H9 (cell line): ENCODE measurements at places on chromosomes 16 and 17.

GRCh38 chr17:47703191-47703591 lies 9.2 kb downstream of the TBKBP1 start:
- DNase-seq = peak; percentile 31

GRCh38 chr17:57985675-57985974 lies 2.4 kb downstream of the VEZF1 start:
- no peak for DNase-seq

DNA sequence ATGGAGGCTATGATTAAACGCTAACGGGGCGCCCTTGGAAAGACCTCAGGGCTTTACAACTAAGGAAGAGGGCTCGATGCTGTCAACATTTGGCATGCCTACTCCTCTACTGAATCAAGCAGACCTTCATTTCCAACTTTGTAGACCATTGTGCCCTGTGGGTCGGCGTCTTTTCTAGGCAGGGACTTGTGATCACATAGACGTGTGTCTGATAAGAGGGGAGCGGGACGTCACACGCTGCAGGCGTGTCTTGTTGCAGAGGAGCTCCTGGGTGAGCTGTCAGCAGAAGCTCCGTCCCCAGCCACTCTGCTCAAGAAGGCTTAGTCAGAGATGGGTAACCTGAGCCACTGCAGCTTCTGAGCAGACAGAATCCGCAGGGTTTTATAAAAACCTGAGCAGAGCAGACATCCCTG lies 2.8 kb downstream of the MAPK8IP3 start:
- no peak for DNase-seq

DNA sequence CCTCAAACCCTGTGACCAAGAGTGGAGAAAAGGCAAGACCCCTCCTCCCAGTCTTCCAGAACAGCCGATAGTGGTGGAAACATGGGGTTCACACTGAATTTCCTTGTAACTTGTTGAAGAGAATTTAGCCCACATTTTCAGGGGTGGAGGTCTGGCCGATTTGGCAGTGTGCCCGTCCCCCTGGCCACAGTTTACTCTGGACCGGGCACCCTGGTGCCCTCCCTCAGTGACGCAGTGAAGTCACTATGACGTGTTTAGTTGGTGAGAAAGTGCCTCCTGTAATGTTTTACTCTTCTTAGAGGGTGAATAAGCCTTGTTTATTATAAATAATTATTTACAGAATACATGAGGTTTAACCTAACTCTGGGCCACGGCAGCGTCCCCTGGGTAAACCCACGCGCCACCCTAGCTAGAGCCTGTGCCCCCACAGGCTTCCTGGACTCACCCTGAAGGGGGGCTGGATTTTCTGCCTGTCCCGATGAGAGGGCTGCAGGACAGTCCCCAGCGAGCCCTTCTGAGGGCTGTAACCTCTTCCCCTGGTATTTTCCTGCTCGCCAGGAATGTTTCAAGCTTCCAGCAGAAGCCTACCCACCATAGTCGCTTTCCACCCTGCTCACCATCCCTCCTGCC lies 316.9 kb downstream of the SEC14L1 start:
- DNase-seq = no peak

GRCh38 chr17:50328363-50329325 lies 17.3 kb upstream of the XYLT2 start:
- DNase-seq = no peak

DNA sequence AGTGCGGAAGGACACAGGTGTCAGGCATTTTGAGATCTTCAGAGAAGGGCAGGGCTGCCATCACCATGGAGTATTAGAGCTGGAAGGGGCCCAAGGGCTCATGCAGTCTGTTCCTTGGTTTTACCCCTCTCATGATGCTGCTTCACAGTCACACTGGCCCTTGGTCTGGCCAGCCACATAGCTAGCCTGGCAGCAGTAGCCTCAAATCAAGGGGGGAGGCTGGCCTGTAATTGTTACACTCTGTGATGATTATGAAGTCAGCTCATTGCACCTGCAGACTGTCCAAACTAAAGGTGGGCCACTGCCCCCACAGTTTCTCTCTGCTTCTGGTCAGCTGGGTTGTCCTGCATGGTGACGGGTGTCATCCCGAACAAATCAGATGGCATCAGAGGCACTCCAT lies at the start of gene FNDC8:
TSS of gene FNDC8 (plus strand) at position 301 of the 400 bp plus-strand sequence. CDS start at position 380, 79 bp downstream.
- DNase-seq = no peak

DNA sequence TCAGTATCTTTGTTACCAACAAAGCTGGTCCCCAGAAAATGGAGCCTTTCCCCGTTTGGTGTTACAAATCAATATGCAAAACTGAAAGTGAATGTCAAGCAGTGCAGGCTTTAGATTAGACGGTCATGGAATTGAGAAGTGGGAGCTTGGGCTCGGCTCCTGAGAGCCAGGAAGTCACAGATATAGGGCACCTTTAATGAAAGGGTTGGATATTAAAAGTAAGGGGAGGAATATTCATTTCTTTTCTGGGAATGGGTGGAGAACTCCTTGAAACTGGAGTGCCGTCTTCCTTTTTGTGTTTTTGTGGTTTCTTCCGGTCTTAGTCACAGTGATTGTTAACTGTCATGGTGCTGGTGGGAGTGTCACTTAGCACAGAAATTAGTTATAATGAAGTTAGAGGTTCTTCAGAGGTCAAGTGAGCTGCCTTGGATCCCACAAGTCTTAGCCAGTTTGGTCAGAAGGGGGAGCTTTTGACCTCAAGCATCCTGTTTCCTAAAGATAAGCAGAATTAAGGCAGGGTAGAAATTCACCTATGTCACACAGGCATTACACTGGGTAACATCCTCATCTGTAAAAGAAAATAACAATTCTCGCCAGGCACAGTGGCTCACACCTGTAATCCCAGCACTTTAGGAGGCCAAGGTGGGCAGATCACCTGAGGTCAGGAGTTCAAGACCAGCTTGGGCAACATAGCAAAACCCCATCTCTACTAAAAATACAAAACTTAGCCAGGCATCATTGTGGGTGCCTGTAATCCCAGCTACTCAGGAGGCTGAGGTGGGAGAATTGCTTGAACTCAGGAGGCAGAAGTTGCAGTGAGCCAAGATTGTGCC lies 9.6 kb upstream of the EIF1 start:
- DNase-seq = no peak

- no peak for DNase-seq
Observed at GRCh38 chr17:47633996-47634395, 15.7 kb upstream of the KPNB1 start.

GRCh38 chr17:73545109-73546032 lies 98.9 kb downstream of the SDK2 start:
- no peak for DNase-seq

DNA sequence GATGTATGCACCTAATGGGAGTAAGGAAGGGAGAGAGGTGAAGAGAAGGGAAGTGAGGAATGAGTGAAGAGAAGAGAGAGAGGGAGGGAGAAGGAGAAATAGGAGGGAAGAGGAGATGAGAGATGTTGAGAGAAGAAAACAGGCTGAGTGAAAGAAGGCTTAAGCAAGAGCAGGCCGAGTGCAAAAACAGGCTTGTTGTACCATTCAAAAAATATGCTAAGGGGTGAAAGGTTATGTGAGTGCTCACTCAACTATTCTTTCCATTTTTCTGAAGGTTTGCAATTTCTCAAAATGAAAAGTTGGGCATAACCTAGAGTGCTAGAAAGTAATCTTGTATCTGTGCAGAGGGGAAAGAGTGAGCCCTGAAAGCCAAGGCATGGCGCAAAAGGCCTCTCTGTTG lies 22.9 kb downstream of the RPGRIP1L start:
- no peak for DNase-seq

GRCh38 chr17:50205963-50206505 lies 4.6 kb upstream of the COL1A1 start:
- no peak for DNase-seq

- no peak for DNase-seq
Observed at GRCh38 chr16:80670170-80670865, 129.5 kb downstream of the DYNLRB2 start.

- DNase-seq = no peak
Observed at GRCh38 chr16:12016291-12016947, 39.9 kb downstream of the SNX29 start.

- DNase-seq = no peak
Observed at GRCh38 chr17:60156746-60157145, 7.0 kb downstream of the CA4 start.

DNA sequence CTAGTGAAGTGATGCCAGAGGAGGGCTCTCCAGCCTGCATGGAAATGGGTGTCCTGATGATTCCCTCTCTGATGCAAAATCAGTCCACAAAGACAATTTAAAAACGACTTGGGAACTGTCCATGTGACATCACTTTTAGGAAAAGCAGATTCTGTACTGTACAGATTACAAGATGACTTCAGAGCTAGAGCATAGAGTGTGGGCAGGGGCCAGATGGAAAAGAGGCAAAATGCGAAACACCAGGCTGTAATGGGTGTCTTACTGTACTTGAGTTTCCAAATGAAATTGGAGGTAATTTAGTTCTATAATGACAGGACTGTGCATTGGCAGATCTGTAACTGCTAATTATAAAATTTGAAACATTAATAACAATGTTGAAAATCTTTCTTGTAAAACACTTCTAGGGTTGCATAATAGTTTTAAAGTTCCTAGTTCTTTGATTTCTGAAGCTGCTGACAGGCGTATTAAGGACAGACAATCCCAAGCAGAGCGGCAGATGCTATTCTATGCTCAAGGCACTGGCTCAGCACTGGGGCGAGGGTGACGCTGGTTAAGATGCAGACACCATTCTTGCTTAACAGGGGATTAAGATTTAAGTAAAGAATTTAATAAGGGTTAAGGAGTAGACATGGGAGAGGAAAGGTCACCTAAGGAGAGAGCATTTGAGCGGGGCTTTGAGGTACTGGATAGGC lies 29.6 kb downstream of the OGFOD1 start:
- DNase-seq = no peak

- DNase-seq = no peak
Observed at GRCh38 chr17:65130832-65131231, 6.3 kb upstream of the RGS9 start.

DNA sequence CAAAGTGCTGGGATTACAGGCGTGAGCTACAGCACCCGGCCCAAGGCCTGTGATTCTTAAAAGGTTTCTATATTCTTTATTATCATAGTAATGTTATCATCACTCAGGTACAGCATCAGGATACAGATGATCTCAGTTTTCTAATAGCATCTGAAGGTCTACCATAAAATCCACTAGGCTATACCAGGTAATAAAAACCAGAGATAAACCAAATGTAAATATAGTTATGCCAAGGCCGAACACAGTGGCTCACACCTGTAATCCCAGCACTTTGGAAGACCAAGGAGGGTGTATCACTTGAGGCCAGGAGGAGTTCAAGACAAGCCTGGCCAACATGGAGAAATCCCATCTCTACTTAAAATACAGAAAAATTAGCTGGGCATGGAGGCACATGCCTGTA lies 53.8 kb downstream of the SYNRG start:
- no peak for DNase-seq

- peak; percentile 35 for DNase-seq
Observed at GRCh38 chr17:82245134-82246039, 16.5 kb downstream of the SLC16A3 start.

DNA sequence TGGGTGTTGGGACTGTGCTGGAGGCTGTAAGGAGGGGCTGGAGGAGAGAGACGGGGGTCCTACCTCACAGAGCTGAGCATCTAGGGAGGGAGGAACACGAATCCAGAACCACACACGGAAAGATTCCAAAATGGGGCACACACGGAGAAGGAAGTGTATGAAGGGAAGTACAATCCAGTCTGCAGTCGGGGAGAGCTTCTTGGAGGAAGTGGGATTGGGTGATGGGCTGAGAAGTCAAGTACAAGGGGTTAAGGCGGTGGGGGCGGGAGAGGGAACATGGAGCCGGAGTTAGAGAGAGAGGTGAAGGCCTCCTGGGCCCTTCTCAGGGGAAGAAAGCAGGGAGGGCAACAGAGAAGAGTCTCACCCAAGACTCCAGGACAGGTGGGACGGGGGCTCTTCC lies 107.5 kb upstream of the CREBBP start:
- DNase-seq = no peak

GRCh38 chr17:78448356-78448993 lies 70.0 kb downstream of the PGS1 start:
- no peak for DNase-seq

GRCh38 chr17:69828087-69828486 lies 246.9 kb upstream of the KCNJ16 start:
- DNase-seq = no peak

GRCh38 chr17:55561973-55562495 lies 50.8 kb upstream of the SMIM36 start:
- no peak for DNase-seq

DNA sequence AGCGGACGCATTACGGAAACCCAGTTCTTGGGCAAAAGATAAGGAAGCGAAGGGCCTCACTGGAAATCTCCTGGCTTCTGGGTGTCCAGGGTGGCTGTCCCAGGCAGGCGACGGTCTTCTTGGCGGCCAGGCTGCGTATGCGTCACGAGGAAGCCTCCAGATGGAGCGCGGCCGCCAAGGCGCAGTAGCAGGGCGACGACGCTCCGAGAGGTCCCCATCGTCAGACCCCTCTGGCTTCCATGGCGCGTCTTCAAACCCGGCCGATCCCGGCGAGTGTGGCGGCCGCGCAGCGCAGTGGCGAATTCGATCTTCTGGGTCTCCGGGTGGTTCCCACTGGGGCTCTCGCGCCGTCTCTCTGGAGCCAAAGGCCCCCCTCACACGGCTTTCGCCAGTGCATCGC lies 13.8 kb upstream of the ANKRD40CL start:
- no peak for DNase-seq

DNA sequence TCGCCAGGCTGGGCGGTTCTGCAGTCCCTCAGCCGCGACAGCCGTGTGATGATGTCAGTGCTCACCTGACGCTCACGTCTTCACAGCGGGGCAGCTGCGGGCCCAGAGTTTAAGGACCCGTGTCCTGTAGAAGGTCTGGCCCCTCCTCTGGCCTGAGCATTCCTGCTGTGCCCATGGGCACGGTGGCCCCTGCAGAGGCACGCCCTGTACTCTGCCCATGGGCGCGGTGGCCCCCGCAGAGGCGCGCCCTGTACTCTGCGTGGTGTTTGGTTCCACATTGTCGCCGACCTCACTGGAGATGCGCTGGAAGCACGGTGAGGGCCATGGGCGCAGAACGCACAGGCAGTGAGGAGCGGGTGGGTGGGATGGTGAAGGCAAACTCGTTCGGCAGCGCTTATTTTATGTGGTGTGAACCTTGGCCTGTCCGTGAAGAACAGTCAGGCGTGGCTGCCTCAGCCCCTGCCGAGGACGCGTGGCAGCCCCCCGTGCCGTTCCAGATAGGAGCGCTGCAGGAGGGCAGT lies 122.0 kb downstream of the BANP start:
- DNase-seq = no peak

GRCh38 chr17:11485336-11486100 lies 112.8 kb upstream of the DNAH9 start:
- no peak for DNase-seq

GRCh38 chr17:74455025-74455545 lies 11.3 kb upstream of the CD300A start:
- peak; percentile 53 for DNase-seq

- no peak for DNase-seq
Observed at GRCh38 chr17:4162775-4163466, 19.9 kb downstream of the CYB5D2 start.
